ENCODE measurements at places on chromosomes 5 and 9. TPM values are rescaled to one million over a fixed set of nuclear protein-coding genes. Genes with fewer than 3 reads are reported as not detected.

DNA sequence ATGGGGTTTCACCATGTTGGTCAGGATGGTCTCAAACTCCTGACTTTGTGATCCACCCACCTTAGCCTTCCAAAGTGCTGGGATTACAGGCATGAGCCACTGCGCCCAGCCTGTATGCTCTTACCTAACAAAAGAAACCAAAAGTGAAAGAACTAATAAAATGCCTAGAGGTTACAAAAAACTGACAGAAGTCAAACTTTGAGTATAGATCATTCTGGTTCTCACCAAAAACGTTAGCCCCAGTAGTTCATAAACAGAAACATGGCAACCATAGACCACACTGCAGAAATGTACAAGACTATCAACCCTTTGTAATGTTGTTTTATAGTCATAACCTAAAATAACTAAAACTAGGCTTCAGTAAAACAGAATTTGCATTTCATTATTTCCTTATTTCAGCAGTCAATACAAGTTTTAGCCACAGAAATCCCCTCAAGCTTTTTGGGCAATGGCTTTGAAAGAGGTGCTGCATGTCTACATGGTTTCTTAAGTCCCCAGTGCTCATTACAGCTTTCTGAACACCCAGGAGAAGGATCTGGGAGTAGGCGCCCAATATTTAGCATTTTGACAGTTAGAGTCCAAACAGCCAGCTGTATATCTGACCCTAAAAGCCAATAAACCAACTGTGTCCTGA, 72.5 kb downstream of the EPB41L4A start:
- DNase-seq, result no peak

- DNase-seq, result no peak
Observed at GRCh38 chr5:124102486-124102885, 590.5 kb downstream of the CSNK1G3 start.

DNA sequence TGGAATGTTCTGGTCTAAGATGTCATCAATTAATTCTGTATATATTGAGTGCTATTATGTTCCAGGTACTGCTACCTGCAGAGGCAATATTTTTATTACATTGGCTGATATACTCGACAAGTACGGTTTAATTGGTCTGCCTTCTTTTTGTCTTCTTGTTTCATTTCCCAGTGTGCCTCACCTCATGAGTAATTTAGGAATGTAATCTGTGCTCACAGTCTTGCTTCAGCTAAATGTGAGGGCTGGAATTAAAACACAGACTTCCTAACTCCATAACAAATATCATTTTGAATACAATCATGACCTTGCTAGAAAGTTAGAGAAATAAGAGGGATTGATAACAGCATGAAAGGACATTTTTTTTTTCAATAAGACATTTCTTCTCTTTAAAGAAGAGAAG, 20.1 kb upstream of the SPINK5 start:
- DNase-seq, result no peak

AFAP1L1 gene
- 2.2 TPM for total RNA-seq
